ENCODE measurements at places on chromosomes 12 and 14. TPM values are rescaled to one million over a fixed set of nuclear protein-coding genes. Genes with fewer than 3 reads are reported as not detected.

GRCh38 chr14:99660006-99660566 is 15.2 kb downstream of the HHIPL1 start:
- no peak overlapping the region for H3K4me3 ChIP-seq
- no peaks in the 10 kb centered on the region for H3K36me3 ChIP-seq
- no peaks in the 10 kb centered on the region for H3K27me3 ChIP-seq
- H3K4me1 ChIP-seq: peaks cover 10% of the 10 kb centered on the region
- DNase-seq: no peak

DNA sequence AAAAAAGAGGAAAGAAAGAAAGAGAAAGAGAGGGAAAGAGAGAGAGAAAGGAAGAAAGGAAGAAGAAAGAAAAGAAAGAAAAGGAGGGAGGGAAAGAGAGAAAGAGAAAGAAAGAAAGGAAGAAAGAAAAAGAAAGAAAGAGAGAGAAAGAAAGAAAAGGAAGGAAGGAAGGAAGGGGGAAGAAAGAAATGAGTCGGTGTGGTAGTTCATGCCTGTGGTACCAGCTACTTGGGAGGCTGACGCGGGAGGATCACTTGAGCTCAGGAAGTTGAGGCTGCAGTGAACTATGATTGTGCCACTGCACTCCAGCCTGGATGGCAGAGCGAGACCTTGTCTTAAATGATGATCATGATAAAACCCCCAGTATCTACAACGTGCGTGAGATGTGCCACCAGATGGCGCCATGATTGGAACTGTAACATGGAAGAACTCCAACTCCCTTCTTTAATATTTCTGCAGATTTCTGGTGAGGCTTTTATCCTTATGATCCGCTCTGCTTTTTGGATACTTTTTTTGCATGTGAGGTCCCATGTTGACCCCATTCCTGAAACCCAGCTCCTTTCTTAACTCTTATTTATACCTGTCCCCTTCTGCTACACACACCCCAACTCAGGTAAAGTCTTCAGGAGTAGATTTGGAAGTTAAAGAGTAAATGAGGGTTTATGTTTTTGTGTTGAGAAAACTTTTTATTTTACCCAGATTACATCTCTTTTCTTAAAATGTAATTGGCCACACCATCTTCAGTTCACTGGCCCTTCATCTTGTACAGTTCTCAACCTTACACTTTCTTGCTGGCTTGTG is 25.6 kb downstream of the RNASE10 start:
- no peaks in the 10 kb centered on the region for H3K36me3 ChIP-seq
- H3K27ac ChIP-seq: no peak overlapping the region
- H3K4me1 ChIP-seq: no peaks in the 10 kb centered on the region
- no peak overlapping the region for H3K4me3 ChIP-seq
- no peak for DNase-seq

DNA sequence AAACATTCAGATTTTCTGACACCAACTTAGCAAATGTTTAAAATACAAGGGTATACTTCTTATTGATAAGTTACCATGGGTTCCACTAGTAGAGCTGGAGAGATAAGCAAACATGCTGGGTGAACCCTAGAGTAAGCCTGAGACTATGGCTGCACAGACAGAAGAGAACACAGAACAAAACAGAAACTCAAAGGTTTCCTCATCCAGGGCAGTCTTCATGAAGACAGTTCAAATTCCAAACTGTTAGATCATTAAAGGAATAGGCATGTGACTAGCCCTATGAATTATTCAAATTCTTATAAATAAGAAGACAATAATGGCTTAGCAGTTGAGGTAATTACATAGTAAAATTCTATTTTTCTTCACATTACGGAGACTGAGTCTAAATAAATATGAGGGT is 28.1 kb downstream of the BTBD7 start:
- no peaks in the 10 kb centered on the region for H3K36me3 ChIP-seq
- H3K27ac ChIP-seq: no peak overlapping the region
- no peaks in the 10 kb centered on the region for H3K27me3 ChIP-seq
- no peak overlapping the region for H3K4me3 ChIP-seq
- H3K4me1 ChIP-seq: peaks cover 37% of the 10 kb centered on the region
- DNase-seq: no peak

DNA sequence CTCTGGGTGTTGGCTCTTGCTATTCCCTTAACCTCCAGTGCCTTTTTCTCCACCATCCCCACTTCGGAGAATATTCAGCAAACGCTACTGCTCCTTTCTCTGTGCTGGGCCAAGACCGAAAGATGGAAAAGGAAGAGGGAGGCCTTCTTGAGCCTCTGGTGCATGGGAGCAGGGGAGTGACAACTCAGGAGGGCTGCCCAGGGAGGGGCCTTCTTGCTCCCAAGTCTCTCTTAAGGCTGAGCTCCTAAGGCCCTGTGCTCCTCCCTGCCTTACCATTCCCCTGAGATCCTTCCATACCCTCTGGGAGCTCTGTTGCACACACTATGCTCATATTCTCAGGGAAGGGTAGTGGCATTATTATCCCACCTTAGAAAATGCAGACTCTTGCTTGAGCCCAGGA is 34.9 kb downstream of the SH2B3 start:
- no peaks in the 10 kb centered on the region for H3K27me3 ChIP-seq
- no peak for DNase-seq
- H3K27ac ChIP-seq: peak overlapping the region; percentile 39
- H3K4me3 ChIP-seq: no peak overlapping the region
- no peaks in the 10 kb centered on the region for H3K36me3 ChIP-seq
- H3K4me1 ChIP-seq: peaks cover 75% of the 10 kb centered on the region

- H3K27me3 ChIP-seq: no peaks in the 10 kb centered on the region
- H3K36me3 ChIP-seq: peaks cover 25% of the 10 kb centered on the region
- H3K27ac ChIP-seq: peak overlapping the region; percentile 37
- H3K4me1 ChIP-seq: peaks cover 33% of the 10 kb centered on the region
- H3K4me3 ChIP-seq: no peak overlapping the region
- no peak for DNase-seq
These were observed 45.0 kb downstream of the SYNE3 start for GRCh38 chr14:95471476-95471875.

- no peak overlapping the region for H3K27ac ChIP-seq
- DNase-seq: no peak
- H3K36me3 ChIP-seq: no peaks in the 10 kb centered on the region
These were observed 338.0 kb downstream of the RMST start for GRCh38 chr12:97800561-97800960.

CMA1 gene
- total RNA-seq: not detected

TSPAN19 gene
- not detected for total RNA-seq

DNA sequence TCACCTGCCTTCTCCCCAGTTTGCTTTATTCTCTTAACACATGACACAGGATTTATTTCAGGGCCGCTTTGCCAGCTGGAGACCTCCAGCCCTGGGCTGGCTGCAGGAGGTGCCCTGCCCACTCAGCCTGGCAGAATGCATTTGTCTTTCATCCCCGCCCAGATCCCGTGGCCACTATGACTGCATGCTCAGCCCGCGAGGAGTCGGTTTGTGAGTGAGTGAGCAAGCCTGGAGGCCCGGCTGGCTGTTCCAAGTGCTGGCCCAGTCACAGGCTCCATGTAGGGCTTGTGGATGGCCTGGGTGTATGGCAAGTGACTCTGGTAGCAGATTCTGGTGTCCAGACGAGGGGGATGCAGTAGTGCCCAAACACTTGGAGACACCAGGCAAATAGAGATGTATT is 2.1 kb downstream of the TDP1 start:
- H3K27me3 ChIP-seq: no peaks in the 10 kb centered on the region
- DNase-seq: no peak
- peaks cover 22% of the 10 kb centered on the region for H3K4me1 ChIP-seq
- no peak overlapping the region for H3K4me3 ChIP-seq
- no peaks in the 10 kb centered on the region for H3K36me3 ChIP-seq

FSCB gene
- not detected for total RNA-seq

DNA sequence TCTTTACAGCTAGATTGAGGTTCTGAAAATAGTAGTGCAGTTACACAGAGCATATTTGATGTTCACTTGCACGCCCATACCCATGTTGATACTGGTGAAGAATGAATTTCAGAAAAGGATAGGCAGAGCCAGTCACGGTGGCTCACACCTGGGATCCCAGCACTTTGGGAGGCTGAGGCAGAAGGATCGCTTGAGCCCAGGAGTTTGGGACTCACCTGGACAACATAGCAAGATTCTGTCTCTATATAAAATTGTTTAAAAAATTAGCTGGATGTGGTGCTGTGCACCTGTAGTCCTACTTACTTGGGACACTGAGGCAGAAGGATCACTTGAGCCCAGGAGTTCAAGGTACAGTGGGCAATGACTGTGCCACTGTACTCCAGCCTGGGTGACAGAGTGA is 56.6 kb downstream of the MDM2 start:
- H3K4me3 ChIP-seq: no peak overlapping the region
- no peak for DNase-seq

- no peaks in the 10 kb centered on the region for H3K4me1 ChIP-seq
- no peaks in the 10 kb centered on the region for H3K27me3 ChIP-seq
- H3K27ac ChIP-seq: no peak overlapping the region
- no peak for DNase-seq
- no peaks in the 10 kb centered on the region for H3K36me3 ChIP-seq
These were observed 338.8 kb downstream of the DPF3 start for GRCh38 chr14:72554994-72555608.

DNA sequence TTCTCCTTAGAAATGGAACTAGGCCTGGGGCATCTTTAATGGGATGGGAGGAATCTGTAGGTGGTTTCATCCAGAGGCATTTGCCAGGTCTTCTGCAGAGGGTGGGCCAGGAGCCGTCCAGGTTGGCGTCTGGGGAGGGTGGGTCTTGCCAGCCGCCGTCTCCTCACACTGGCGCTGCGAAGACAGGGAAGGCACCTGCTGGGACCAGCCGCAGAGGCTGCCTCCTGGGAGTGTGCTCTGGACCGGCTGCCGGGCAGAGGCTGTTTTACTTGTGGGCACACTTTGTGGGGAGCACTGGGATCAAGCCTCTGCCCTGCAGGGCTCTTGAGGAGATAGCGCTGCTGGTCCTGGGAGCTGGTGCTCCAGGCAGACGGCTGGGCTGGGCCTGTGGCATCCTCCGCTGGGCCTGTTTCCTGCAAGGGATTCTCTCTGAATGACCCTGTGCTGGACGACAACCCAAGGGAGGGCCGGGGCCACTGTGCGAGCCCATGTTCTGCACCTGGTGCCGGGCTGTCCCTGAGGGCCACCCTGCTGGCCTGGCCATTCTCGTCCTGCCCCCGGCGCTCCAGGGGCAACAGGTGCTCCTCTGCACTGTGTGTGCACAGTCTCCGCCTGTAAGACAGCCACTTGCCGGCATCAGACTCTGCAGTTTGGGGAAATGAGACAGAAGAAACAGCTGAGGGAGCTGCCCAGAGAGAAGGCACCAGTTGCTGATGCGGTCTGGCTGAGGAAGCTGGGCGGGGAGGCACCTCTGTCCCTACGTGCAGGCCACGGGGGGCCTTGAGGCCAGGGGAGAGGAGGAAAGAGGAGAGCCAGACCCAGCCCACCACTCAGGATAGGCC is 10.0 kb upstream of the TEX22 start:
- H3K36me3 ChIP-seq: peaks cover 20% of the 10 kb centered on the region
- no peaks in the 10 kb centered on the region for H3K4me1 ChIP-seq
- no peaks in the 10 kb centered on the region for H3K27me3 ChIP-seq
- H3K27ac ChIP-seq: no peak overlapping the region
- DNase-seq: no peak

DNA sequence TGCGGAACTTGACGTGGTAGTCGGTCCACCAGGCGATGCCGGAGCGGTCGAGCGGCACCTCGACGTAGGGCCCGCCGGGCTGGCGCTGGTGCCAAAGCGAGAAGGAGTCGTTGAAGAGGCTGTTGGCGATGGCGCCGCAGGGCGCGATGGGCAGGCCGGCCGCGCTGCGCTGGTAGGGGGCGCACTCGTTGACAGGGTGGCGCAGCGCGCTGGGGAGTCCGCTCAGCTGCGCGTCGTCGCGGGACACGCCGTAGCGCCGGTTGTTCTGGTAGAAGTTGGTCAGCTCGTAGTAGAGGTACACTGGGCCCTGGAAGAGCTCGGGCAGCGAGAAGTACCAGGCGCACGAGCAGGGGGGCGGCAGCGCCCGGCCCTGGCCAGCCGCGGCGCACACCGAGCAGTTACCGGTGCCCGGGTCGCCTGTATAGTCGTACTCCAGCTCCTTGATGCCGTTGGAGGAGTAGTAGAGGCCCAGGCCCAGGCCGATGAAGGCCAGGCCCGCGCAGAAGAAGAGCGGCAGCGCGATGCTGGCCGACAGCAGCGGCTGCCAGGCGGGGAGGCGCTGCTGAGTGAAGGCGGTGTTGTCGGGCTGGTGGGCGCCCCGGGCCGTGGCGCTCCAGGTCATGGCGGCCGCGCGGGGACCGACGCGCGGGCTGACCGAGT is 482 bp downstream of the TMEM30B start:
- no peaks in the 10 kb centered on the region for H3K27me3 ChIP-seq
- DNase-seq: peak; percentile 86
- H3K4me3 ChIP-seq: peak overlapping the region; percentile 70
- peaks cover 14% of the 10 kb centered on the region for H3K4me1 ChIP-seq
- H3K36me3 ChIP-seq: no peaks in the 10 kb centered on the region

GRCh38 chr12:123655420-123655819 is 15.5 kb upstream of the TCTN2 start:
- H3K36me3 ChIP-seq: no peaks in the 10 kb centered on the region
- no peak for DNase-seq

- no peaks in the 10 kb centered on the region for H3K27me3 ChIP-seq
- H3K27ac ChIP-seq: no peak overlapping the region
- DNase-seq: no peak
- H3K4me1 ChIP-seq: no peaks in the 10 kb centered on the region
These were observed 244.8 kb downstream of the DACT1 start for GRCh38 chr14:58882577-58883018.

DNA sequence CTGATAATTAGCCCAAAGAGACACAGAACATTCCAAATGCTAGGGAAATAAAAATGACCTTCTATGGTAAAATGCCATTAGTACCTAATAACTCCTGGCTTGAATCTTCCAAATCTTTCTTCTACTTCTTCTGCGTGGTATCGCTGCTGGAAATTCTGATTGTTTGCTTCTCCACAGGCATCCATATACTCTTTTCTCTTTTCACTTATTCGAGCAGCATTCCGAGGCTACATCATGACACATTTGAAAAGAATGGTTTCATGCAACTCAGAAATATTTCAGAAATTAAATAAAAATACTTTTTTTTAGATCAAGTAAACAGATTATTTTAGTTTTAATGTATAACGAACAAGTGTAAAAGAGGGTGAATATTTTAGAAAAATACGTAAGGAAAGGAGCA is 18.9 kb downstream of the ZCCHC8 start:
- no peak overlapping the region for H3K4me3 ChIP-seq
- no peaks in the 10 kb centered on the region for H3K4me1 ChIP-seq
- peaks cover 87% of the 10 kb centered on the region for H3K36me3 ChIP-seq
- H3K27ac ChIP-seq: no peak overlapping the region
- H3K27me3 ChIP-seq: no peaks in the 10 kb centered on the region
- no peak for DNase-seq

- no peaks in the 10 kb centered on the region for H3K36me3 ChIP-seq
- DNase-seq: no peak
- H3K4me3 ChIP-seq: no peak overlapping the region
- no peaks in the 10 kb centered on the region for H3K27me3 ChIP-seq
- no peak overlapping the region for H3K27ac ChIP-seq
These were observed 138.6 kb downstream of the PAWR start for GRCh38 chr12:79552192-79552591.

- no peak for DNase-seq
- no peaks in the 10 kb centered on the region for H3K27me3 ChIP-seq
- H3K4me1 ChIP-seq: no peaks in the 10 kb centered on the region
- H3K36me3 ChIP-seq: no peaks in the 10 kb centered on the region
- no peak overlapping the region for H3K4me3 ChIP-seq
- H3K27ac ChIP-seq: no peak overlapping the region
These were observed 143.8 kb upstream of the DAAM1 start for GRCh38 chr14:59044707-59045106.

GRCh38 chr12:8664228-8664913 is 1.7 kb upstream of the MFAP5 start:
- H3K27ac ChIP-seq: peak overlapping the region; percentile 72
- no peak for DNase-seq
- H3K36me3 ChIP-seq: no peaks in the 10 kb centered on the region
- H3K27me3 ChIP-seq: no peaks in the 10 kb centered on the region

Data from vagina (tissue), 2 donors.